Ureter (tissue), 1 donor: ENCODE measurements at places on chromosomes 1 and 21. TPM values are rescaled to one million over a fixed set of nuclear protein-coding genes. Genes with fewer than 3 reads are reported as not detected.
A peak's percentile ranks its signal among the peaks of the same experiment; 100 is the strongest.

- peak; percentile 80 for DNase-seq
These were observed 180.0 kb downstream of the ETS2 start for GRCh38 chr21:38985568-38986378.

DNA sequence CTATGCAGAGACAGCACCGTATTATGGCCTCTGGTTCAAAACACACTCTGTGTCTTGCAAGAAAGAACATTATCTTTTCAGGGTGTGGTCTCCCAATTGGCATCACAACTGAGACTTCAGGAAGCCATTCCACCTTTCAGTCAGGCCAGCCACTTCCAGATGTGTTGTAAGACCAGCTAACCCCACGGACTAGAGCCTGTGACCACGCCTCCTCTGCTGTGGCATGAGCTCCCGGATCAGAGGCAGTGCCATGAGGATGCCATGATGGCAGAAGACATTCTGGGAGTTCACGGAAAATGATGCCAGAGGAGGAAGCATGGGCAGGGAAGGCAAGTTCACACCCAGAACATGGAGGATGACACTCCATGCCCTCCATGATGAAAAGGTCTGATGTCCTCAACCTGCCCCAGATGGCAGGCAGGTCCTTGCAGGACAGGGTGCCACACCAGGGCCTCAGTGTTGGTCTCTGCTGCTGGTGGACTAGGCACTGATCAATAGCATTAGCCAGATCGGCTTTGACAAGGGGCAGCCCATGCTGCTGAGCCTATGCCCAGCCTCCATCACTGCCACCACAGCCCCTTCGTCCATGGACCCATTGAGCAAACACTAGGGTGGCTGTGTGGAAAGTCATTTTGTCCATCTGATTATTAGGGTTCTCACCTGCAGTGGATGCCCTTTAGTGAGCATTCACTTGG is 341.6 kb downstream of the MATN1 start:
- DNase-seq = no peak

- DNase-seq = no peak
These were observed 29.4 kb upstream of the GNG4 start for GRCh38 chr1:235679005-235679404.

- DNase-seq = no peak
These were observed 19.4 kb downstream of the SESN2 start for GRCh38 chr1:28278763-28279162.

DNA sequence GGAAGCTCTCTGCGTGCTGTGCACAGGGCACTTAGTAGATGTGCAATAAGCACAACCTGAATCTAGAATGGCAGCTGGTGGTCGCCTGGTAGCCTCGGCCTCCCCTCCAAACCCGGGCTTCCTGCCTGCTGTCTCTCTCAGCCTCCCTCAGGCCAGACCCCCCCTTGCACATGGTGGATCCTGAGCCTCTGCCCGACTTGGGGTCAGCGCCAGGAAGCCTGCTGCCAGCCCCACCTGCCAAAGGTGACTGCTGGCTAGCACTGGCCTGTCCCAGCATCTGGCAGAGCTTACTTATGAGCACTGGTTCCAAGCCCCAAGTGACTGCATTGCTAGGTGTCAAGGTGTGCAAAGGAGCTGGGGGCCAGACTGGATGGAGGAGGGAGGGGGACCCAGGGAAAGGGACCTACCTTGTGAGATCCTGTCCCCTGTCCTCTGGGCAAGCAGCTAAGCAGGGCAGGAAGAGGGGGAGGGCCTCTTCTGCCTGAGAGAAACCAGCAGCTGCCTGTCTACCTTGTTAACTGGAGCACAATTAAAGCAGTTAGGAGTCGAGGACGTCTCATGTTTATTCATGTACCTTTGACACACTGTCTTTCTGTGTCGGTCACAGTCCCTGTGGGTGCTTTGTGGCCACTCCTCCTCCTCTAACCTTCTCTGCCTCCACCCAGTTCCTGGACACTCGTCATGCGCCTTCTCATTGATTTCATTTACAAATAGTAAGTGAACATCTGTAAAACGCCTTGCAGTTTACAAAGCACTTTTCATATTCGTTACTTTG is 100.9 kb downstream of the DDX20 start:
- DNase-seq = no peak

DNA sequence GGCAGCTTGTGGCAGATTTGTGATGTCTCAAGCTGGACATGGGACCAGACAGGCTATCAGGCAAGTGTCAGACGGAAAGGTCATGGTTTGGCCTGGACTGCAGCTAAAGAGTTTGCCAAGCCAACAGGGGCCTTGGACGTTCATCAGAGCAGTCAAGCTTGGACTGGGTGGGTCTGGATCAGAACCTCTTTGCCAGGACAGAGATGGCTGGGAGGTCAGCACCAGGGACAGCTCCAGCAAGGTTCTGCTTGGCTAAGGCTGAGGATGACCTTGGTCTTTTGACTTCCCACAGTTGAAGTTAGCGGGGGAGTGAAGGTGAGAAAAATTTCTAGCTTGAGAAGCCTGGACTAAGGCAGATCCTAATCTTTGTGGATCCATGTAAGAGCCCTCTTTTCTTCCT is 68.1 kb downstream of the GRIK3 start:
- no peak for DNase-seq

DNA sequence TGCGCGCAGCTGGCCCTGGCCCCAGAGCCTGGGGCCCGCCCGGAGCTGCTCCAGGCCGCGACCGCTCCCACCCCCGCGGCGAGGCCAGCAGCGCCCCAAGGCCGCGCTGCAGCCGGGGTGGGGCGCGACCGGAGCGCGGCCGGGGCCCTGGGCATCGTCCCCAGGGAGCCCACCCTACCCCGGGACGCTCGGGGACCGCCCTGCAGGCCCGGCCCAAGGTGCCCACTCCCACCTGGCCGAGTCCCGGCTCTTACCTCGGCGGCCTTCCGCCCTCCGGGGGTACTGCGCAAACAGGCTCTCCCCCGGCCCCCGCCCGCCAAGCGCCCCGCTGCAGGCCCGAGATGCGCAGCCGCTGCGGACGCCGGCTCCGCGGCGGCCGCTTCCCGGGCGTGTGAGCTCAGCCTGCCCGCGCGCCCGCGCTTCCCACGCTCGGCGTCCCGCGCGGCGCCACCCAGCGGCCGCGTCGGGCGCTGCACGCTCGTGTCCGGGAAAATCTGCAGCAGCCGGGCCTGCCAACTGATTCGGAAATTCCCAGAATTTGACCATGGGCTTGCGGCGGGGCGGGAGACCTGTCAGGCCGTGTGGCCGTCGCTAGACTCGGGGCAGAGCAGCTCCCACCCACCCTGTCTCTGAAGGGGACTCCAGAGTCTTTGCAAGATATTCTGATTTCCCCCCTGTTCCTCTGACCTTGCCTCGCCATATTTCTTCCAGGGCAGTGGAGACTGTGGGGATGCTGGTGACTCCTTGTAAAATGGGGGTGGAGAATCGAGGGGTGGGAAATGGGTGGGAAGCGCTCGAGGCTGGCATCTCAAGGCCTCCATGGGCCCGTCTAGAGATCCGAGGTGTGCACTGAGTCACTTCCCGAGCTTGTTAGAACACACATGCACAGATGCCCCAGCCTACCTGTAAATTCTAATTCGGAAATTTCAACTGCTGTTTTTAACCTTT is 41.9 kb downstream of the CD34 start:
- DNase-seq = peak; percentile 85

DNA sequence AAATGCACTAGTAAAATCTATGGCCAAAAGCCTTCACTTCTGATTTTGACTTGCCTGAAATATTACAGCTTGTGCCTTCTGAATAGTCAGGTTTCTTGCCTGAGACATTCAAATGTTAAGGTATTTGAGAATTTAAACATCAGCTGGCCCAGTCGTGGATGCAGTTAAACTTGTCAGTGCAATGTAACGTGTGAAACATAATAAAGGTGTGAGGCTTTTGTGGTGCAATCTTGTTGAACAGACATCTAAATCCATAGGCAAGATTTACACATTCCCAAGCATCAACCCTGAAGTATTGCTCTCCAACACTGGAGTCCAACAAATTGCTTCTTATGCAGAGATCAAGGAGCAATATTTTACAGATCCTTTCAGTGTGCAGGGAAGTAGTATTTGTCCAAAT is 4.4 kb downstream of the CCN1 start:
- DNase-seq = no peak

DNA sequence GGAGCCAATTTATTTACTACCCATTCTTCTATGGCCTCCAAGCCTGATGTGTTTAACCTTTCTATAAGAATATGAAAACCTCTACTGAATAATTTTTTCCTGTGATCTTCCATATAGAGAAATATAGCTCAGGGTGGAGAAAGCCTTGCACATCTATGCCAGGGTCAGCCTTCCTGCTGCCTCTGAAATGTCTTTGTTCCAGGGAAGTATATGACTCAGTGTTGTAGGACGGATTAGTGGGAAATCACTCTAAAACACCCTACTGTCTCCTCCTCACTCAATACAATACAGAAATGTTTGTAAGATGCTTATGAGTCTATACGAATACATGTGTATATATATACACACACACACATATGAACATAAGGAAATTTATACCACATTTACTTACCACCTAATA is 1044.9 kb downstream of the BRINP3 start:
- no peak for DNase-seq

DNA sequence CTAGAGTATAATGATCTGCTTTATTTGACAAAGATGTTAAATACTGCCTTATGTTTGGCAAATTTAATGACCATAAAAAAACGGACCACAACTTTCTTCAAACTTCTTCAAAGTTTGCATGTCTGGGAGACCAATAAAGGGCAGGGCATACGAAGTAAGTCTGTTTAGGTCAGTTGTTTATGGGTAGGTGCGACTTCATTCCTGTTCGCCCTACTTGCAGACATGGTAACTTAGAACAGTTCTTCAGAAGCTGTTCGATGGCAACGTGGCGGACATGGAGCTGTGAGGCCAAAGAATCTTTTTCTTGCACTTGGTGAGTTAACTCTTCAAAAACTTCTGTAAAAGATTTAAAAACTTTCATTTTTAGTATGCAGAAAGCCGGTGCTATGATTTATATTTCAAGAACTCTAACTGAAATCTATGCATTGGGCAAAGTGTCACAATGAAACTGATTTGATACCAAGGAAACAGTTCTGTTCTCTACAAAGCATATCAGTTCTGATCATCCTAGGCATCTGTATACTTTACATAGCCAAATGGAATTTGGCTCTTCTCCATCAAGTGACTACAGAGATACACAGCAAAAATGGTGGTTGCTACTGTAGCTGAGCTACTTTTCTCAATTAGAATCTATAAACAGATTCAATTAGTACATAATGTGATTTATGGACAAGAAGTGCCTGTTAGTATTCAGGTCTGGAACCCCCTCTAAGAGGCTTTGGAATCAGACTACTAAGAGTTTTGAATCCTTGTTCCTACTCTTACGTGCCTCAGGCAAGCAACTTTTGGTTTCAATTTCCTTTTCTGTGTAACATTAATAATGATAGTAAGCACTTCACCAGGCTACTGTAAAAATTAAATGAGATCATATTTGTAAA is 25.7 kb downstream of the C21orf91 start:
- DNase-seq = no peak

- no peak for DNase-seq
These were observed 14.9 kb upstream of the SLC44A5 start for GRCh38 chr1:75625795-75626194.

DNA sequence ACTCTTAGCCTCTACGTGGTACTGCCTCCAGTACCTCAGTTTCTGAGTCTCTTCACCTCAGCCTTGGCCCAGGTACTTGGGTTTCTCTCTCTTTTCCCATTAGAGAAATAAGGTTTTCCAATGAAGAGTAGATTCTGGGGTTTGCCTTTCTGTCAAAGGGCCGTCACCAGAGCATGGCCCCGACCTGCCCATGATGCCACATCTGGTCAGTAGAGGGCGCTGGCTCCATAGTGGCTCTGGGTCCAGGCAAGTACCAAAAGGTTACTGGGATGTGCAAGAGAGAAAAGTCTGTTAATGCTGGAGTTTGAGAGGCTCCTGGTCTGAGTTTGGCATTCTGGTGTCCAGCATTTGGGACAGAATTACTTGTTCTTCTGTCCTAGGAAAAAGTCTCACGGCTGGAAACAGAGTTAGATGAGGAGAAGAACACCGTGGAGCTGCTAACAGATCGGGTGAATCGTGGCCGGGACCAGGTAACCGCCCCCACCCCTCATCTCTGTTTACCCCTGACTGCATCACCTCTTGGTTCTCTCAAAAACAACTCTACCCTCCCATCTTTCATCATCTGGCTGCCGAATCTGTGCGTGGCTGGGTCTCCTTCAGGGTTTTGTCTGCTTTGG is 5.3 kb upstream of the TUFT1 start:
- peak; percentile 80 for DNase-seq

DNA sequence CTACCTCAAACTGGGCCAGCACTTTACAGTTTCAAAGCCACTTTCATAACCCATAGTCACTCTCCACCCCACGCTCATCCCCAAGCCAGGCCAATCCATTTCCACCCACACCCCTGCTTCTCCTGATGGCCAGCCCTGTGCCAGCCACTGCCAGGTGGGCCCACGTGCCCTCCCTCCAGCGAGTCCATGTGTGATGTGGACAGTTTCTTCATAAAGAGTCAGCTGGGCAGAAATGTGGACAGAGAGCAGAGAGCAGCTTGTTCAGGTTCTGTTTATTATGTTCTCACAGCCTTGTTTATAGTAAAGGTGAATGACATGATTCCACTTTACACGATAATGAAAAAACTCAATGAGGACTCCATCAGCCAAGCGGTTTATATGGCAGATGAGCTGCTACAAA is 37.4 kb upstream of the RGS16 start:
- DNase-seq = no peak

- no peak for DNase-seq
These were observed 427.7 kb downstream of the LRRIQ3 start for GRCh38 chr1:73770109-73770905.

- DNase-seq = no peak
These were observed 15.3 kb upstream of the KLHDC8A start for GRCh38 chr1:205371871-205372660.

DNA sequence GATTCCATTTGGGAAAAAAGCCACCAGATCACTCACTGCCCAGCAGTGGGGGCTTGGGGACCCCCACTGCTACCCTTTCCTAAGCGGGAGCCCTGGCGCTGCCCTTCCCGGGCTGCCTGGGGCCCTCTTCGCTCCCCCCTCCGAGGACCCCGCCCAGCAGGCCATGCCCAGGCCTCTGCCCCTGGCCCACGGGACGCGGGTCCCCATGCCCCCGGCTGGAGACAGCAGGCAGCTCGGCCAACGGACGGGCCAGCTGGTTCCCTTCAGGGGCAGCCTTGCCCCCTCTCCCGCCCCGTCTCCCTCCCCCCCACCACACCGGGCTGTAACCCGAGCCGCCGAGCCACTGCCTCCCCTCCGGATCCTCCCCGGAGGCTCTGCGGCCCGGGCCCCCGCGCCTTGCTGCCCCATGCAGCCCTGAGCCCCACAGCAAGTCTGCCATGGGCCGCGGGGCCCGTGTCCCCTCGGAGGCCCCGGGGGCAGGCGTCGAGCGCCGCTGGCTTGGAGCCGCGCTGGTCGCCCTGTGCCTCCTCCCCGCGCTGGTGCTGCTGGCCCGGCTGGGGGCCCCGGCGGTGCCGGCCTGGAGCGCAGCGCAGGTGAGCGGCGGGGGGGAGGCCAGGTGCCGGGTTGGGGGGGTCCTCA is at the start of gene MMP23B:
Gene MMP23B, plus strand, starts transcription at position 392 of the 639 bp plus-strand sequence. Its CDS starts 46 bp downstream, at position 438.
- DNase-seq = peak; percentile 46

- DNase-seq = no peak
These were observed 11.6 kb downstream of the MTARC1 start for GRCh38 chr1:220798338-220798737.

- peak; percentile 88 for DNase-seq
These were observed 1.5 kb upstream of the CRABP2 start for GRCh38 chr1:156706657-156707416.

The GPR37L1 gene
- total RNA-seq = 0.10 TPM

The TMPRSS3 gene
- total RNA-seq = 1.7 TPM

The BCL2L15 gene
- total RNA-seq = 8.0 TPM

The TMED5 gene
- total RNA-seq = 44.6 TPM

The DIO1 gene
- total RNA-seq = not detected

The HAX1 gene
- total RNA-seq = 110 TPM

The S1PR1 gene
- 38.7 TPM for total RNA-seq

The VWA1 gene
- total RNA-seq = 83.3 TPM
